ENCODE measurements at places on chromosomes 16 and 17. TPM values are rescaled to one million over a fixed set of nuclear protein-coding genes. Genes with fewer than 3 reads are reported as not detected.

The SOX15 gene
- polyA plus RNA-seq, result 0.29 TPM

The AGRP gene
- not detected for polyA plus RNA-seq

DNA sequence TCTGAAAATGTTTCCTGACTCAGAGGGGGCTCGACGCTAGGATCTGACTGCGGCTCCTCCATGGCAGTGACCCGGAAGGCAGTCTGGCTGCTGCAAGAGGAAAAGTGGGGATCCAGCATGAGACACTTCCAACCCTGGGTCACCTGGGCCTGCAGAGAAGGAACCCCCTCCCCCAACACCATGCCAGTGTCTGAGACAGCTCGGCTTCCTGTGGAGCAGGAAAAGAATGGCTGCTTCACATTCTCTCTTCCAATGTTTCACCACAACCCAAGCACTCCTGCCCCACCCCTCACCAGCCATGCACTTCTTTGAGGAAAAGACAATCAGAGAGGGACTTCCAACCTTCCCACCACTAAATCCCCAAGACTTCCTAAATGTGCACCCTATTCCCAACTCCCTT lies 10.8 kb downstream of the TP53 start:
- no peak for DNase-seq

The SLFN13 gene
- polyA plus RNA-seq, result 3.1 TPM

The NRN1L gene
- not detected for polyA plus RNA-seq

The KRTAP1-5 gene
- 20.2 TPM for polyA plus RNA-seq

The ASPA gene
- polyA plus RNA-seq, result 0.17 TPM

GRCh38 chr17:75517297-75517865 lies 1.1 kb downstream of the TSEN54 start:
- DNase-seq, result no peak

DNA sequence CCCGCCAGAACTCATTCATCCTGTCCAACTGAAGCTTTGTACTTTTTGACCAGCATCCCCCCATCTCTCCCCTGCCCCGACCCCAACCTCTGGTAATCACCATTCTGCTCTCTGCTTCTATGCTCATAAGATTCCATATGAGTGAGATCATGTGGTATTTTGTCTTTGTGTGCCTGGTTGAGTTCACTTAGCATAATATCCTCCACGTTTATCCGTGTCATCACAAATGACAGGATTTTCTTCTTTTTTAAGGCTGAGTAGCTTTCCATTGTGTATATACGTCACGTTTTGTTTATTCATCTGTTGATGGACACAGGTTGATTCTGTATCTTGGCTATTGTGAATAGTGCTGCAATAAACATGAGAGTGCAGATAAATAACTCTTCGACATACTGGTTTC lies 278.9 kb downstream of the SNX29 start:
- DNase-seq, result no peak

DNA sequence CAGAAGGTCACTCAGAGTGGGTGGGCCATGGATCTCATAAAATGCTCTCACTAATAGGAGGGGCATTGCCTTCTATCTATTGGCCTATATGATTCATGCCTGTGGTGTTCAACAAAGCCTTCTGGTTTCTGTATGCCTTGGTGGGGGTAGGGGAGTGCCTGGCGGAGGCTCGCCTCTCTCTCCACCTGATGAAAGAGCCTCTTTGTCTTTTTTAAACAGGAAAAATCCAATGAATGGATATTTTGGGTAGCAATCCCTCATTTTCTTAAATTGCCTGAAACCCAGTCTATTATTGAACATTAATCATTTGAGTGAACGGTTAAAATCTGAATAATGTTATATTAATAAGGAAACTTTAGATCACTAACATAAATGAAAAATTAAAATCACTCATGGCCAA lies 90.6 kb downstream of the TOX3 start:
- no peak for DNase-seq

DNA sequence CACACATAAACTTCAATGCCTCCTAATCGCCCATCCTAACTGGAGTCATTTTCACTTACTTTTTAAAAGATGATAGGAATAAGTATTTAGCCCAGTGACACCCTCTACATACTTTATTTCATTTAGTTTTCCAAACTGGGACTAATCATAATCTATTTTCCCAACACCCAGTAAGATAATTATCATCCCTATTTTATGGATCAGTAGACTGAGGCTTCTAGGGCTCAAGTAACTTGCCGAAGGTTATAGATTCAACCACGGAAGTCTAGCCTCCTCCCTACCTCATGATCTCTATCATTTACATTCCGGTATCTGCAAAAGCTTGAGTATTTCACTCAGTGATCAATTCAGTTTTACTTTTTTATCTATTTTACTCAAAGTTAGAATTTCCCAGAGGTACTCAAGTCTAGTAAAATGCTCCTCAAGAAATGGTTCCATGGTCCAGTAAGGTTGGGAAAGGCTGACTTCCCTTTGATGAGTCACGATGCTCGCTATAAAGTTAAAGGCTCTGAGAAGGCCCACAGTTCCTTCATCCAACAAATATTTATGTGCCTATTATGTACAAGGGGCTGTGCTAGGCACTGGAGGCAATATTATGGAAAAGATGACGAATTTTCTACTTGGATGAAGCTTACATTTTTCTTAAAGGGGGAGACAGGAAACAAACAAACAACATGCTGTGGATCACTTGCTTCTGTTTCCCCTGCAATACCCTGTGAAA lies 75.1 kb downstream of the TOX3 start:
- DNase-seq, result no peak

The SNAI3 gene
- 0.04 TPM for polyA plus RNA-seq

DNA sequence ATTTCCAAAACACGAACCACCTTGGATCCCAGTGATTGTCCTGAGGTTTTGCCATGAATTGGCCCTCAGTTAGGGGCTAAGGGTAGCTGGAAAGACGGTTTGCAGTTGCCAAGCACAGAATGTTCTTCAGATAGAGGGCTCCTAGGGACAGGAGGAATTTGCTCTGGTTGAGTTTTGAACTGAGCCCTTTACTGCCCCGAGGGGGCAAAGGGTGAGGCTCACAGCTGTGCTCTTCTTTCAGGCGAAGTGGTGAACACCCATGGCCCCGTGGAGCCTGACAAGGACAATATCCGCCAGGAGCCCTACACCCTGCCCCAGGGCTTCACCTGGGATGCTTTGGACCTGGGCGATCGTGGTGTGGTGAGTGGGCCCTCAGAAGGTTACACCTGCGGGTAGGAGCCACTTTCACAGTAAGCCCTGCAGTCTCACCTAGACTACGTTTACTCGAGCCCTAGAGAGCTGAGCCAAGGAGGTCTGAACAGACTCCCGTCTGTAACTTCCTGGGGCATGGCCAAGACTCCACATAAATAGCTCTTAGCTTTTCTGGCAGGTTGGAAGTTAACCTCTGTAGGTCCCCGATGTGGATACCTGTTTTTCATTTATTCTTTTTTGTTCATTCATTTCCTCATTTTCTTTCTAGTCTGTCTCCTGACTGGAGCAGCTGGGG lies 32.5 kb downstream of the NMT1 start:
- DNase-seq, result no peak

GRCh38 chr16:74503412-74503811 lies 82.1 kb upstream of the CLEC18B start:
- DNase-seq, result no peak

- DNase-seq, result no peak
Observed at GRCh38 chr16:15843635-15844279, 13.1 kb downstream of the MYH11 start.

DNA sequence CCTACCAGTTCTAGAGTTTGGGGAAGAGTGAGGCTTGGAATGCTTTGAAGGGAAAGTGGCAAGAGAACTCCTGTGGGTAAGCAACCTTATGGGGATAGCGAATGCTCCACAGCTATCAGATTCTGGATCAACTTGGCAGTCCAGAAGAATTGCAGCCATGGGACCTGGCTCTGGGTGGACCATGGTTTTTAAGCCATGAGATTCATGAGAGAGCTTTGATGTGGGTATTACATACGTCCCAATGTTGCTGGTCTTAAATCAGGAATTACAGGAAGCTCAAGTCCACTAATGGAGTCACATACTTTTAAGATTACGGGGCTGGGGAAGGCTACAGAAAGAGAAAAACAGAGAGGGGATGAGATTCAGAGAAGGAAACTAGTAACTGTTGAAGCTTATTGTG lies 142.5 kb upstream of the ELAC2 start:
- DNase-seq, result no peak

DNA sequence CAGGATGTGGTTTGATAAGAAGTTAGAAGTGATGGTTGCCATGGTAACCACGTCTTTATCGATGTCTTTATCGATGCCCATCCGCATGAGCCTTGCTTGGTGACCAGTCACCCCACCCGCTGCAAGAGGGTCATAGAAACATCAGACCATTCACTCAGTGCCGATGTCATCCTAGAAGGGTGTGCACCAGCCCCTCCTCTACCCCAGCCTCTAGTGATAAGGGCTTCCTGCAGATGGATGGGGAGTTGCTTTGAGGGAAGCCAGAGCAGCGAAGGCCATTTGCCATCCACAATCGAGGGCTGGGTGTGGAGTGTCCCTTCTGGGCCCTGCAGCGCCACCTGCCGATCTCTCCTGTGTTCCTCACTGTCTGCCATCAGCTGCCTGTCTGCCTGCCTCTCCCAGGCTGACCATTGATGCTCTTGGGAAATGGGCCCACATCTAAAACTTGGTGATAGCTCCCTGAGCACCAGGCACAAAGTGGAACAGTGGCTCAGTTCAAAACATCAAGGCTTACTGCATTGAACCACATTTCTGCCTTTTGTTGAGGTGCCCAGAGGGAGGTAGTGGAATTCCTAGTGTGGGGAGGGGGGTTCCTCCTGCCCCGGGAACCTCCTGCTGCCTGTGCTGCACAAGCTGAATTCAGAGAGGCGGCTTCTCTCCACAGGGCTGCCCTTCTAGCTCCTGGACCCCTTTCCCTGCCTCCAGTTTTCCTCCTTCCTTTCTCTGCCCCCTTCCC lies 8.9 kb downstream of the CALB2 start:
- DNase-seq, result no peak

The BRIP1 gene
- polyA plus RNA-seq, result 3.4 TPM

The HCRT gene
- polyA plus RNA-seq, result not detected

GRCh38 chr16:62408760-62409159 lies 372.5 kb upstream of the CDH8 start:
- DNase-seq, result no peak

- DNase-seq, result no peak
Observed at GRCh38 chr17:17141279-17141678, 64.9 kb downstream of the PLD6 start.

The KRT28 gene
- not detected for polyA plus RNA-seq
